ENCODE measurements at places on chromosomes 6 and 20.

GRCh38 chr6:111406200-111406721 is 76.8 kb downstream of the REV3L start:
- DNase-seq, result peak; percentile 62

- peak; percentile 28 for DNase-seq
These were observed 8.9 kb downstream of the REM1 start for GRCh38 chr20:31484001-31484400.

DNA sequence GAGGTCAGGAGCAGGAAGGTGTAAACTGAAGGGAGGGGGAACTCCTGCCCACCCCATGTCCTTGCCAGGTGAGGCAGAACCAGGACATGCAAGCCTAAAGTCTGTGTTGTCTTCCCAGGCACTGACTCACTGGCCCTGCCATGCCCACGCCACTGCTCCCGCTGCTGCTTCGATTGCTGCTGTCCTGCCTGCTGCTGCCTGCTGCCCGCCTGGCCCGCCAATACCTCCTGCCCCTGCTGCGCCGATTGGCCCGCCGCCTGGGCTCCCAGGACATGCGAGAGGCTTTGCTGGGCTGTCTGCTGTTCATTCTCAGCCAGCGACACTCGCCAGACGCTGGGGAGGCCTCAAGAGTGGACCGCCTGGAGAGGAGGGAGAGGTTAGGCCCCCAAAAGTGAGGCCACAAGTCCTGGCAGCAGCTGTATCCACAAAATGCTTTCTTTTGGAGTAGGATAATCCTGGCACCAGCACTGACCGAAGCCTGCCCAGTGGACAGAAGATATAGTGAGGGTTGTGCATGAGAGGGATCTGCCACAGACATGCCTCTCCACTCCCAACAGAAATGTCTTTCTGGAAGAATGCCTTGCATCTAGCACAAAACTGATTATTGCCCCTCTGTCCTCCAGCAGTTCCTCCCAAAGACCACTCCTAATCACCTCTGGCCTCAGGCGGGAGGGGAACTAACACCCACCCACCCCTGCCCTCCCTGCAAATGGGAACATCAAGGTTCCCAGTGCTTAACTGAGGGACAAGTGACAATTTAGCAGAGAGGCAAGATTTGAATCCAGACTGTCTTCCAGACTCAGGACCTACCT is 812 bp downstream of the MYMX start:
- no peak for DNase-seq

- DNase-seq, result no peak
These were observed 107.5 kb upstream of the PRSS16 start for GRCh38 chr6:27139756-27140579.

GRCh38 chr20:57390604-57391438 is at the start of gene RBM38:
TSS of gene RBM38 (plus strand) at chr20:57391396. CDS start at chr20:57391582, 186 bp downstream.
- peak; percentile 77 for DNase-seq

- no peak for DNase-seq
These were observed 407.7 kb downstream of the CDH26 start for GRCh38 chr20:60365882-60366281.

DNA sequence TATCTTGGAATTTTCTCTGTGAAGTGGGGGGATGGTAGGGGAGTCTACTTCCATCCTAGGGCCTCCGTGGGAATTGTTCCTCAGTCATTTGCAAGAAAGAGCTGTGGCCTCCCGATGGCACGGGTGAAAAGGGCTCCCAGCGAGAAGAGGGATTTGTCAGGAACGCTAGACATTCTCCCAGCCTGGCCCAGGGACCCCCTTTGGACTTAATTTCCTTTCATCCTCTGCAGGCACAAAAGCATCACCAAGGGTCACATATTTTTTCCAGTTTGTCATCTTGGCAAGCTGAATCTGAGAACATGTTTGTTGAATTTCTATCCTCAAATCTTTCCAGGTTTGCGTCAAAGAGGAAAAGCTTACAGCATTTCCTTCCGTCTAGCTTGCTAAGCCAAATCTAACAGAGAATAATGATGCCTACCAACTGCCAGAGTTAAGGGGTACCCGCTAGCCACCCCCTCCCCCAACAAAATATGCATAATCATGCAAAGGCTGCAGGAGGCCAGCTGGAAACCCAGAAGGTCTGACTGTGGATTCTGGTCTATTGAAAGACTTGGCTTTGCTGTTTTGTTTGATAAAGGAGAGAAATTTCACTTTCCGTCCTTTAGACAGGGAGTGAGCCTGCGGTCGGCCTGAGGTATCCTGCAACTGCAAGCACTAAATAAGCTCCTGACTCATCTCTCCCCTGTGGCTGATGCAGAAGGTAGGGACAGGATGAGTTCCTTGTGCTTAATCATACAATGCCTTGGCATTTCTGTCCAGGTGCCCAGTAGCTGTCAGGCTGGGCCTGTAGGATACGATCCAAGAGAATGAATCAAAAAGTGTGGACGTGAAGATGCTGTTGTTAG is 23.1 kb downstream of the PSMG4 start:
- no peak for DNase-seq

GRCh38 chr6:112800439-112800838 is 453.3 kb downstream of the RFPL4B start:
- DNase-seq, result no peak

GRCh38 chr20:23652926-23653325 is 15.2 kb upstream of the CST3 start:
- DNase-seq, result no peak

- DNase-seq, result no peak
These were observed 8.2 kb upstream of the ELMO2 start for GRCh38 chr20:46414608-46415007.

DNA sequence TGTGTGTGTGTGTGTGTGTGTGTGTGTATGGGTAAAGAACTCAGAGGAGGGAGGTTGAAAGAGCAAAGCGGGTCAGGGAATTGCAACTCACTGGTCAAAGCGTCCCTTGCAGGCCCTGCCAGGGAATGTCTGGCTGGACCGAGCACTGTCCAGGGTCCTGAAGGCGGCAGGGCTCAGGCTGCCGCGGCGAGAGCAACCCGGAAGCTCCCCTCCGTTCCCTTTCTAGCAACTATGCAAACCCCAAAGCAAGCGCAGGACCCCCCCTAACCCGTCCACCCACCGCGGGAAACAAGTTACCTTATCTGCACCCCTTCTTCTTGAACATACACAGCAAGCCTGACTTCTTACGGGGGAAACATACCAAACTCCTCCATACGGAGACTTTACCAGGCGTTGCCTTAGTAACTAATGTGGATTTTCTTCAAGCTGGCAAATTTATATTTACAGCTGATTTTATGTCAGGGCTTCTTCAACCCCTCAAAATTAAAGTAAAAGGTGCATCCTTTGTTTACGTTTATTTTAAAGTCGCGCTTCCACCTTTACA is 538 bp upstream of the GRM1 start:
- DNase-seq, result peak; percentile 10

DNA sequence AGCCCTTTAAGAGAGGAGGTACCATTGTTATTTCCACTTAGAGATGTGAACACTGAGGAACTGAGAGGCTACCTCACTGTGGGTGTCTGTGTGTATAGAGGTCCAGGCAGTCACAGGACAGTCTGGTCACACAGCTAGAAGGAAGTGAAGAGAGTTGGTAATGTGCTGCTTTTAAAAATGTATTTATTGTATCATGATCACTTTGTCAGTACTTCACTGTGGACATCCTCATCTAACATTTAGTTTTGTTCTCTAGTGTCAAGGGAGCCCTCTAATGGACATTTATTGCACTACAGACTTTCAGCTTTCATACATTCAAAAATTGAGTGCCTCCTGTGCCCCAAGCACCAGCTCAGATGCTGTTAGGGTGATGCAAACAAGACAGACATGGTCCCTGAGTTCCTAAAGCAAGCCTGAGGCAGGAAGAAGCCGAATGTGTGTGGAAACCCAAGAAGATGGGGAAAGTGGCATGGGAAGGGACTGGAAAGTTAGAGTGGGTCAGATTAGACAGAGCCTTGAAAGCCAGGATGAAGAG is 123.0 kb downstream of the SLC16A10 start:
- DNase-seq, result peak; percentile 8

DNA sequence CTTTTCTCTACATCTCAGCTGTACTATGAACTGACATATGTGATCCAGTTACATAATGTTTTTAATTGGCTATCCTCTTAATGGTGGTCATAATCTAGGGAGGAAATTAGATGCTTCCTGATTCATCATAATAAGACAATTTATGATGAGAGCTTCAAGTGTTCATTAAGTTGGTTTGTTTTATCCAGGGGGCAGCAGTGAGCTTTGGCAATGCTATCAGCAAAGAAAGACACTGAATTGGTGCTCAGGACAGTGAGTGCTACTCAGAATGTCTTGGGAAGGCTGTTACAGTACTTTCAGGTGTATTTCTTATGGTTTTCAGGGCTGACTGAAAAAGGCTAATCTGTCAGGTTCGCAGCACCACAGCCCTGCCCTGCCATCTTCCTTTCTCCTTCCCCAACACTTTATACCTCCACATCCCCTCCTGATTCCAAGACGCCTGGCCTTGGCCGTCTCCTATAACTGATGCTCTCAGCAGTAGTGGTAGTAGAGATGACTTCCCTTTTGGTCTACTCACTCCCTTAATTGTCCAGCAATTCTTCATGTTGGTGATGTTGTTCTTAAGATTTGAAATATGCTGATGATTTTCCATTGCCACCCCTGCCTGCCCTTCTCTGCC is 67.0 kb upstream of the TNFAIP3 start:
- peak; percentile 89 for DNase-seq

DNA sequence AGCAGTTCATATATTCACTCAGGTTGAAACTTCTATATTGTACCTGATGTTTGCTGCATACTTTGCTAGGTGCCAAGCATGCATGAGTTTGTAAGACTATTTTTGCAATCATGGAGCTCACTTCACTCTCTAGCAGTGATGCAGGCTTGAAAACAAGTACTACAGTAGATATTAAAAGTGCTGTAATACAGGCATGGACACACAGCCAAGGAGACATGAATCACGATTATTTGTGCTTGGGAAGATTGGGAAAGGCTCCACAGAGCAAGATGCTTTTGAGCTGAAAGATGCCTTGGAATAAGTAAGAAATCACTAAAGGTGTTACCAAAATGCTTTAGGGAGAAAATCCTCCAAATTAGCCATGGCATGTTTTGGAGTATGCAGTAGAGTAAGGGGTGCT is 427.4 kb downstream of the UTRN start:
- DNase-seq, result no peak

- DNase-seq, result no peak
These were observed 98.6 kb downstream of the CDH4 start for GRCh38 chr20:61350500-61351250.

DNA sequence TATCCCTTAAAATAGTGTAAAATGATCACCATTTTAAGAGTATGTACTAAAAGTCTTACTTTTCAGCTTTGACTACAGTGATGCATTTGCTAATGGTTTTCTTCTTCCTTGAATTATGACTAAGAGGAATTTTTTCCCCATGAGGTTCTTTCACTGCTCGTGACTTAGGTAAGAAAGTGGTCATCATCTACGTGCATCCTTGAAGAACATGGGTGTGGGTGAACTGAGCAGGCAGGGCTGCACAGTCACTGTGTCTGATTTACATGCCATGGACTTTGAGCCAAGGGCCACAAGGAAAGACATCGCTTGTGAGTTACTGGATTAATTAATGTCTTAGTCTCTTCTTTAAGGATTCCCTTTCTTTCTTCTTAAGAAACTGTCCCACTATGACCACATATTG is 33.3 kb downstream of the NQO2 start:
- DNase-seq, result no peak

- no peak for DNase-seq
These were observed 73.1 kb downstream of the ADTRP start for GRCh38 chr6:11705483-11705882.

GRCh38 chr6:1716868-1717267 is 107.2 kb downstream of the FOXC1 start:
- no peak for DNase-seq

- DNase-seq, result no peak
These were observed 57.3 kb downstream of the PTPRA start for GRCh38 chr20:2930538-2930937.

DNA sequence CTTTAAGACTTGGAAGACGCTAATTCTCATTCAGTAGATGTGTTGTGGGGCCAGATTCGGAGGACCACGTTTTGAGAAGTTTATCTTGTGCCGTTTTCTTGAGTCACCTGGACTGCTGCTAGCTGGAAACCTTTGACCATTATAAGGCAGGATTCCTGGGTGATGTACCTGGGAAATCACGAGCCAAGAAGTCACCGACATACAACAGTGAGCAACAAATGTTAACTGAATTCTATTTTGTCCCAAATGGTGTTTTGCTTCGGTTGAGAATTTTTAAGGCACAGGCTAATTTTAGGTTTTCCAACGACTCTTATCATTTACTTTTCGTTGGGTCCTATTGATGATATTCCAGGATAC is 93.4 kb upstream of the BTN3A2 start:
- no peak for DNase-seq

- no peak for DNase-seq
These were observed 205.5 kb upstream of the SHLD1 start for GRCh38 chr20:5544712-5545111.

GRCh38 chr20:58714340-58714922 is 21.8 kb downstream of the NPEPL1 start:
- DNase-seq, result no peak

GRCh38 chr6:136846046-136846445 is 23.7 kb downstream of the PEX7 start:
- peak; percentile 51 for DNase-seq

All from CD4-positive, alpha-beta T cell treated with Interferon alpha-2 for 1 hour (primary cell).